ENCODE measurements at places on chromosomes 6 and 20.
A peak's percentile ranks its signal among the peaks of the same experiment; 100 is the strongest.

- DNase-seq = no peak
Observed at GRCh38 chr20:62242176-62242575, 3.9 kb downstream of the OSBPL2 start.

DNA sequence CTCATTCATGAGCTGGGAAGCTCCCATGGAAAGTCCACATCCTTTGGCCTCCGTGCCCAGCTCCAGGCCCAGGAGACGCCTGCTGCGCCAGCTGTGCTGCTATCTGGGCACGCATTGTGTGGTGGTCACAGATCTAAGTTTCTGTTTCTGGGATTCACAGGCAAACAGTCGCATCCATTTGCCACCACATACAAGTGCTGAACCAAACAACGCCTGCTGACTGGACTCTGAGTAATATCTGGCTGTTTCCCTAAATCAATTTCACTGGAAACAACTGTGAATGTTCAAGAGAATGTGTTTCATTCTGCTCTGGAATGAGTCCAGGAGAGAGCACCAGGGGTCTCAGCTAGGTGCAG is 45.5 kb downstream of the IRF4 start:
- DNase-seq = peak; percentile 40

- no peak for DNase-seq
Observed at GRCh38 chr6:140671926-140672325, 1297.5 kb upstream of the CITED2 start.

DNA sequence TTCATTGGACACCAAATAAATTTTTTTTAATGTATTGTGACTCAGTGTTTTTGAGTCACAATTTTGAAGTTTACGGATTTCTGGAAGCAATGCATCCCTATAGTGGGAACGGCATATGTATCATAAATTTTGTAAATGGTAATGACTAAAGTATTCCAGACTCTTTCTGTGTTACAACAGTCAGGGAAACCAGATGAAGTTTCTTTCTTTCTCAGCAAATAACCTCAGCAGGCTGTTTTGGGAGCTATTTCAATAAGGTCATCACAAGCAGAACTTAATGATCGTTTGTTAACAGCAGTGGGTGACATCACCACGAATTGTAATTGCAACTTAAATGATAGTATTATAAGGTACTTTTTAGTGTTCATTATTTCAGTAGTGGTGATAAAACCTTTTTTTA is 52.0 kb downstream of the HIVEP1 start:
- peak; percentile 19 for DNase-seq

GRCh38 chr6:144104898-144105487 is 9.6 kb upstream of the SF3B5 start:
- DNase-seq = peak; percentile 73
